NCI-H748 treated with DMSO at 0.1 percent for 48 hours (cell line): ENCODE measurements at places on chromosomes 6 and 20.

DNA sequence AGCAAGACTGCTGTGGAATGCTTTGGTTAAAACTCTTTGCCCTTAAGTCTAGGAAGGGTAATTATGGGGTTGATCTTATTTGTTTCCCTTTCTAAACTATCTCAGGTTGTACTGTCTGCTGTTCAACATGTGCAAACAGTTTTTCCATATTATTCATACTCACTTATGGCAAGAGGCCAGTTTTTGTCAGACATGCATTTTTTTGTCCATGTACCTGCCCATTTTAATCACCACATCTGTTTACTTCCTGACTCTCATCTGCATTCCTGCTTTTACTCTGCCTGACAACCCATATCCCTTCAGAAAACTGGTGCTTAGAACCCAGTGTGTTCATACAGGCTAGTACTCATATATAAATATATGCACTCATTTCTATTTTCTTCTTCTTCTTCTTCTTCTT is 80.3 kb downstream of the LPA start:
- DNase-seq = no peak

DNA sequence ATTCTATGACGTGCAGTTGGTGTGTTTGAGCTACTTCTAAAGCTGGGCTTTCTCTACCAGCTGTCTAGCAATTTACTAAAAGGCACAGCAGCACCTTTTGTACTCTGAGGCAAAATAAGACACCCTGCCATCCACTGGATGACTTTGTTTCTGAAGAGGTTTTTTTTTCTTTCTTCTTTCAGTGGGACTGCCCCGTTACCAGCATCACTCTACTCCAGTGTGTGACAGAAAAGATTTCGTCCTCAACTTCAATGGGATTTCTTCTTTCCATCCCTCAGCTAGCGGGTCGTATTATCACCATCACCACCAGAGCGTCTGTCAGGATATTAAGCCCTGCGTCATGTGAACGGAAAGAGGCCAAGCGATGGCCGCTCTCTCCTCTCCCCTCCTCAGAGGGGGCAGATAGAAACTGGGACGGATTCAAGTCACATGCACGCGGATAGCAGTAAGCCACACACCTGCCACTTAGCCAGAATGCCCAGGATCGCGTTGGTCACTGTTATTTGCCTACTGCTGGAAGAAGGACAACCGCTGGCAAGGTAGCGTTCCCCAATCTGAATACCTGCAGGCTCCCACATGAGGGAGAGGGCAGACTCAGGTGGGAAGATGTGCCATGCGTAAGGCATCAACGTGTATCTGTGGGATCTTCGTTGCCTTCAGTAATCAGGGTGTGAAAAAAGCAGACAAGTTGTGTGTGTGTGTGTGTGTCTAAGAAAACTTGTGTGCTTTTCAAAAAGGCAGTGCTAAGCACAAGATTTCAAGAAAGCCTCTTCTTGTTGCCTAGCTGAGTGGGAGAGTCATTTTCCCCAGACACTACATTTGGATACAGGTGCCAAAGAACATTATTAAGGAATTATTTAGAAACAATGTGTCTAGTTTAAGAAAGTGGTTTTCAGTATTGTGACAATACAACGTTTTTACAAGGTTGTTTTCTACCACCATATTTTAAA is 5.4 kb downstream of the FOXF2 start:
- no peak for DNase-seq

GRCh38 chr6:94478133-94479005 is 1059.0 kb upstream of the EPHA7 start:
- DNase-seq = peak; percentile 65

GRCh38 chr6:137570393-137570792 is 76.2 kb upstream of the OLIG3 start:
- DNase-seq = peak; percentile 98
